ENCODE measurements at places on chromosomes 6 and 20.

DNA sequence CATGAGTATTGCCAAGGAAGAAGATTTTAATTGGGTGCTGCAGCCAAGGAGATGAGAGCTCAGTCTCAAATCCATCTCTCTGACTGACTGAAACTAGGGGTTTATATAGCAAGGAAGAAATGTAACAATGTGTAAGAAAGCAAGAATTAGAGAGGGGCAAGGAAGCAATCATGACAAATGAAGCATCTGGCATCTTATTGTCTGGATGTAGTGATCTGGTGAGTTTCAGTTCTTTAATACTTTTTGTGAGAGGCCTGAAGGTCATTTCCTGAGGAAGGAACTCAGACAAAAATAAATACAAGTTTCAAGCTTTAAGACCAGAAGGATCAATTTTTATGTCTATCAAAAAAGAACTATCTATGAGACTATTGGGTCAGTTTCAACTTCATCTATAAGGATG lies 64.2 kb downstream of the HTR1E start:
- no peak for DNase-seq

- DNase-seq: no peak
Measured at GRCh38 chr20:5215672-5216304, 89.0 kb downstream of the CDS2 start.

DNA sequence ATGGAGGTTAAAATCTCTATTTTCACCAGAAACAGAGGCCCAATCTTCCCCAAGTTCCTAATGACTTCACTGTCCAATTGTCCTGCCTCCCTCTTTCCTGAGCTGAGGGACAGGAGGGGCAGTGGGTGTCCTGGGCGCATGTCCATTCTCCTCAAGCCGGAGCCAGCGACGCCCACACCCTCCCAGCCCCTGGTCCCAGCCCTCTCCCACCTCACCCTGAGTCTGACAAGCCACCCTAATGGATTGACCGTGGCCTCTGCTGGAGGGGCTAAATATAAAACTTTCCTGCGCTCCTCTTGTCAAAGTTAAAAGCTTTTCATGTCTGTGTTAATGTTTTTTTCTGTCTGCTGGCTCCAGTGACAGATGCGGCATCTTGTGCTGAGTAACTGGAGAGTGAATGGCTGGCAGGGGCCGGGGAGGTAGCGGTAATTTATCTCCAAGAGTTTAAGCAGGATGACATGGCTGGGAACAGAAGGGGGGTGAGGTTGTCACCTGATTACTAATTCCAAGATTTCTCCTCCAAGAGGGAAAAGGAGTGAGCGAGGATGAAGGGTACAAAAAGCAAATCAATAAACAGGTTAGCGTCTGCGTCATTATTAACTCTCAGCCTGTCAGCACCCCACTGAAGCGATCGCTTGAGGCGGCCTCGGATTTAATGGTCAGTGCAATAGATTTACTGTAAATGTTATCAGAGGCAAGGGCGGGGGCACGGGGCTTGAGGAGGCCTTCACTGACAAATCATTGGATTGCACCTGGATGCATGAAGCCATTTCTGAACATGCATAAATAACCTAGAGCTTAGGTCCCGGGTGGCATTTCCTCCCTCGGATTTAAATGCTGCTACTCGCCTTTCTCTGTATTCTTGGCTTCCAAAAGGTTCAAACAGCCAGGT lies 118.1 kb upstream of the MAFB start:
- DNase-seq: no peak

DNA sequence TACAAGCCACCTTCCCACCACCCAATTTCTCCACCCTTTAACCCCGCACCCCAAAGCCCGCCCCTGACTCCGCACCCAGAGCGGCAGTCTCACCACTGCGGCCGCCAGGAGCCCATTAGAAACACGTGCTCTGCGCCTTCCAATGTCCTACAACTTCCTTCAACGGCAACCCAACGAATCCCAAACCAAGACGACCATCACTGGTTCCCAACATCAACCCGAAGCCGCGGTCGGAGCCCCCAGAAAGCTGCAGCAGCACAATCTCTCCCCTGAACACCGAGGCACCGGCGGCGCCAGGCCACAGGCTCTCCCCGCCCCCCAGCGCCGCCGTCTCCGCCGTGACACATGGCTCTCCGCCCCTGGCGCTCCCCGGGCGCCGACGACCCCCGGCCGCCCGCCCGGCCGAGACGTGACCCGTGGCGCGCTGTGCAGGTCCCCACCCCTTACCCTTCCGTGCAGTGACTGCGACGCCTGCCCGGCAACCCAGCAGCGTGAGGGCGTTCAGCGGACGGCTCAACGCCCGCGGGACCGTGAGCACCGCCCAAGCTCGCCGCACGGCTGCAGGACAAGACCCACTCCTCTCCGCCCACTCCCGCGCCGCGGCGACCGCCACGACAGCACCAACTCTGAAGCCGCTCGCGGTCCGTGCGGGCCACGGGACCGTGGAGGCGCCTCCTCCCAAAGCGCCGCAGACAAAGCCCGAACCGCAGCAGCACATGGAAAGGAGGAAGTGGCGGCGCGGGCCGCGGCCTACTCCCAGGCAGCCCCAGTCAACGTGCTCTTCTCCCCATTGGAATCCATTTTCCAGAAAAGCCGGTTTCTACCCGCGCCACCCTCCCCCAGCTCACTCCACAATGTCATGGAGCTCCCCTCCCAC lies 551 bp downstream of the SYNCRIP start:
- DNase-seq: peak; percentile 34

DNA sequence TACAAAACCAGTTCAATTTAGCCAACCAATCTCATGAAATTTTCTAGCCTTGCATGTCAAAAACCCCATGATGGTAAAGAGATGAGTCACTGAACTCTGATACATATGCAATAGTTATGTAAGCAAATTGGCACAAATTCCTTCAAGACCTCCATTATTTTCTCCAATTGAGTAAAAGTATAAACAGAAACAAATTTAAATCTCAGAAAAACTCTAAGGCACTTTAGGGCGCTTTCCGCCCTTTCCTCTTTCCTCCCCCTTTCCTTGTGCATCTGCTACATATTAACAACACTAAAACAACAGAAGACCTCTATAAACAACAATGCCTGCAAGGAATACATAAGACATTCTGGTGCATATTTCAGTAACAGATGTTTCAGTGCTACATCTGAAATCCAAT lies 48.5 kb downstream of the KIF13A start:
- DNase-seq: peak; percentile 56

- peak; percentile 54 for DNase-seq
Measured at GRCh38 chr6:24524805-24525204, 30.0 kb downstream of the ALDH5A1 start.

DNA sequence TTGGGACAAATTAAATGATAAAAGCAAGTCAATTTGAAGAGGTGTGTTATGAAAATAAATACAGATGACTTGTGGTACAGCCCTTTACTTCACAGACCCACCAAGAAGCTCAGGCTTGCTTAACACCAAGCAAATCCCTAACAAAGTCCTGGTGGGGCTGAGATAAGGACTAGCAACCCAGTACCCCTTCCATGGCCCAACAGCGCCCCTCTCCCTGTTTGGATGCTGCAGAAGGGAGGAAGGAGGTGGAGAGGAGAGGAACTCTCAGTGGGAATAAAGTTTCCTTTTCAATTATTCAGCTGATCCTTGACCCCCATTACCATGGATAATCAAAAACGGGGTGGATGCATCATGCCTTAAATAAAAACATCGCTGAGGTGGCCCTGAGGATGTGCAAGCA lies 4.5 kb upstream of the ZNF831 start:
- DNase-seq: no peak

DNA sequence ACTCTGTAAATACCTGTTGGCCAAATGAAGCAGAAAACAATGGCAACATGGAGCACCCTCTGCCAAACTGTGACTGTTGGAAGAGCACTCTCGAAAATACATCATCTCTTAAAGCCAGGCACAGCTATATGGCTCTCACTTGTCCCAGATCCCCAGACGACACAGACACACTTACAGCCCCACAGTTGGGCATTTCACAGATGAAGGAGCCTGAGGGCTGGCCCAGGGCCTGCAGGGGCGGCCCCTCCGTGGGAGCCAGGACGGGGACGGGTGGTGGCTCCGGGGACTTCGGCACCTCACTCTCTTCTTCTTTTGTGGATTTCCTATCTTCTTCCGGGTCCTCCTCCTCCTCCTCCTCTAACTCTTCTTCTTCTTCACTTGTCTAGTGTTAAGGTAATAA lies 18.4 kb upstream of the MRPS10 start:
- no peak for DNase-seq

DNA sequence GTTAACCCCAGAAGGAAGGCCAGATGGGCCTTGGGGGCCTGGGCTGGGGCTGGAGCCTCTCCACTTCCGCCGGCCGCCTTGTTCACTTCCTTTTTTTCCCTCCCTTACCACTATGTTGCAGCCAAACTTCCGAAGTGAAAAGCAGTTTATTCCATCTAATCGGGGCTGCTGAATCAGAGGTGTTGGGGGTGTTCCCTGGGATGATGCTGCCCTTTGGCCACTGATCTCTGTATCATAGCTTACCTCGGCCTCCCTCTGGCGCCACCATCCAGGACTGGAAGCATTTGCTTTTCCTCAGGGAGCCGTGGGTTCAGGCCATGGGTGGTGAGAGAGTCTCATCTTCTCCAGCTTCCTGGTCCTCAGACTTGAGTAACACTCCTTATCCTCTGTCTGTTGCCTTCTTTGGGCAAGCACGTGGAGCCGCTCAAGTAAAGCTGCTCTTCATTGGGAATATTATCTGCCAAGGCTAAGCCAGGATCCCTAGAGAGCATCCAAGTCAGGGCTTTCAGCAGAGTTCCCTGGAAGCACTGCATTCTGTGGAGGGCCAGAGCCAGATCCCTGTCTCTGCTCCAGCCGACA lies 39.6 kb downstream of the SLX4IP start:
- no peak for DNase-seq

GRCh38 chr6:41353333-41353732 lies 17.9 kb downstream of the NCR2 start:
- no peak for DNase-seq

DNA sequence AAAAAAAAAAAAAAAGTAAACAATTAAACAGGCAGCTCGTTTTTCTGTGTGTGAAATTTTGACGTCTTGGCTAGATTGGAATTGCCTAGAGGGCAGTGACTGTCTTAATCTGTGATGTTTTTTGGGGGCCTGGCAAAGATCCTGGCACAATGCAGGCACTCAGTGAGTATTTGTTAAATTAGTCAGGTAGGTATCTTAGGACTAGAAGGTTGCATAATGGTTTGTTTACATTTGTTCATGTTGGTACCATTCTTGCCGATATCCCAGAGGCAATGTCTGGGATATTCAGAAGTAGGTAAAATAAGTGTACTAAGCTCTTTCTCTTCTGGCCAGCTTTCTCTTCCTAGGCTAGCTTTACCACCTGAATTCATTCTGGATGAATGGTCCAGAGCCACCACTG lies 2.5 kb downstream of the AAR2 start:
- DNase-seq: no peak

DNA sequence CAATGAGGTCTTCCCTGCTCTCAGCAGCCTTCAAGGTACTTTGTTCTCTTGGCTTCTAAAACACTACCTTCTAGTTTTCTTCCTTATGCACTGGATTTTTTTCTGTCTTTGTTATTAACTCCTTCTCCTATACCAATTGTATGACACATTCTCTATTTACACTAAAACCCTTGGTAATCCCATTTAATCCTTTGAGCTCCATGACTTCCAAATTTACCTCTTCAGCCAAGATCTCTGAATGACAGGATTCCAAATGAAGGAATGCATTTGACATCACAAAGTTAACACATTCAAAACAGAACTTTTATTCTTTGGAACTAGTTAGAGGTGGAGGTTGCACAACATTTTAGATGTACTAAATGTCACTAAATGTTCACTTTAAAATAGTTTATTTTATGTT lies 86.6 kb upstream of the SAMD5 start:
- peak; percentile 1 for DNase-seq

- DNase-seq: no peak
Measured at GRCh38 chr6:104558746-104559145, 301.0 kb downstream of the HACE1 start.

- DNase-seq: no peak
Measured at GRCh38 chr6:13433709-13434121, 53.7 kb downstream of the GFOD1 start.

DNA sequence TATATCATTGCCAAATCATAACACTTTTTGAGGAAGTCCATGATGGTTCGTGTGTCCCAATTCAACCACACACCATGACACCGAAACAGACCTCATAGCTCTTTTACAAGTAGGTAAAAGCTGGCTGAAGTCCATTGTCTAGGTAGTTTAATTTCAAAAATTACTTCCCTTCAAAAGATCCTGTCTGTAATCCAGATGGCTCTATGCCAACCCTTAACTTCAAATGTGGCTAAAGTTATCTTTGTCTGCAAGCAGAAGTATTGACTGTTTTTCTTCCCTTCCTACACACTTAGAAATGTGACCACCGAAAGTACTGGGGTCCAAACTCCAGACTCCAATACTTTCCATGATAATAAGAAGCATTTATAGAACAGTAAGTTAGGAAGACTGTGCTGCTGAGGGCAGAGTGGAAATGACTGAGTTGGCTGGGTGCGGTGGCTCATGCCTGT lies 8.3 kb upstream of the TIAM2 start:
- no peak for DNase-seq

DNA sequence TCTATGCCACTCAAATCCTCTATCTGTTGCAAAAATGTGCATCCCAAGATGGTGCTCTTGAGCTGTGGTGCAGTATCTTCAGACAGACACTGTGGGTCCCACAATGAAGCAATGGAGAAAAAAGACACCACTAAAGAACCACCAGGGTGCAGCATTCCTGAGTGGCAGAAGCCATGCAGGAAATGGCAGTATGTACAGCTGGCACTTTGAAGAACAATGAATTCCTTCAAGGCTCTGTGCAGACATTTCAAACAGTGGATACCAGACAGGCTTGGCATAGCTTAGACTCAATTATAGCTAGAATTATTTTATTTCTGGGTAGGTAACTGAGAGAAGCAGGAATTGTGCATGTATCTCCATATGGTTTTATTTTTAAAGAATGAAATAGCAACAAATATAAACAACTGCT lies 24.0 kb upstream of the HDAC2 start:
- peak; percentile 91 for DNase-seq

- no peak for DNase-seq
Measured at GRCh38 chr20:5430670-5431069, 113.9 kb upstream of the PROKR2 start.

DNA sequence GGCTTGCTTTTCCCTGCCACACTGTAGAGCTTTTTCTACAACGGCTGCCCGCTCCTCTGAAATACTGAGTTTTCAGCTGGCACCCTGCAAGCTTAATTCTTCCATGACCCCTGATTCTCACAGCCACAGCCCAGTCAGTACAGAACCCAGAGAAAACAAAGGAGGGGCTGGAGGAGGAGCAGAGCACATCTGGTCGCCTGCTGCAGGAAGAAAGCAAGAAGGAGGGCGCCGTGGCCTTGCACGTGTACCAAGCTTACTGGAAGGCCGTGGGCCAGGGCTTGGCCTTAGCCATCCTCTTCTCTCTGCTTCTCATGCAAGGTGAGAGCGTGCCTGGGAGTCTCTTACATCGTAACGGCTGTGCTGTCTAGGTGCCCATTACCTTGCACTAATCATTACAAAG lies 11.3 kb downstream of the DLK2 start:
- no peak for DNase-seq

GRCh38 chr6:165821754-165822153 lies 158.7 kb upstream of the PDE10A start:
- no peak for DNase-seq

- no peak for DNase-seq
Measured at GRCh38 chr20:14951707-14952418, 614.5 kb upstream of the FLRT3 start.

- peak; percentile 42 for DNase-seq
Measured at GRCh38 chr20:64165866-64166600, 1.8 kb downstream of the MYT1 start.

- peak; percentile 94 for DNase-seq
Measured at GRCh38 chr20:33211817-33212424, 5.2 kb upstream of the BPIFA3 start.
